ENCODE measurements at places on chromosomes 12 and 14. TPM values are rescaled to one million over a fixed set of nuclear protein-coding genes. Genes with fewer than 3 reads are reported as not detected.

ACRBP gene
- 0.83 TPM for total RNA-seq

PLEKHG7 gene
- not detected for total RNA-seq

HOXC11 gene
- not detected for total RNA-seq

CLMN gene
- 0.80 TPM for total RNA-seq

DEGS2 gene
- 1.1 TPM for total RNA-seq

KCNMB4 gene
- 0.80 TPM for total RNA-seq

RD3L gene
- total RNA-seq, result not detected

TAS2R9 gene
- total RNA-seq, result not detected

RNASE3 gene
- total RNA-seq, result not detected

CCDC184 gene
- 0.75 TPM for total RNA-seq

SLC6A12 gene
- not detected for total RNA-seq

KRT86 gene
- 0.93 TPM for total RNA-seq

PLEKHD1 gene
- total RNA-seq, result not detected

INHBC gene
- not detected for total RNA-seq

- DNase-seq, result no peak
These were observed 36.1 kb upstream of the PIWIL1 start for GRCh38 chr12:130301559-130301958.

DNA sequence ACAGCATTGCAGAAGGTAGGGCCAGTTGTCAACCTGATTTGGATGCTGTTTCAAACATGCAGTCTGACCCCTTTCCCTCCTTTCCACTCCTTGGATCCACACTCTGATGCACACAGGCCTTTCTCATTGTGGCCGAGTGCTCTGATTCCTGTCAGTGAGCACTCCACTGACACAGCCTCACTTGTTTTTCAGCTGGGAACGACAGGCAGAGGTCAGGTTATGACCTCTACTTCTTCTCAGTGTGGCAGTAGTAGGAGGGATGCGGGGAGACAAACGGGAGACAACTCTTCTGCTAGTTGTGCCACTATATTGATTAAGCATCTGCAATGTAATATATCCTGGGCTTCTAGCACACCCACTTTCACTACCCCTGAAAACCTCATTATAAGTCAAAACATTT is 61.8 kb downstream of the DERA start:
- DNase-seq, result no peak

DNA sequence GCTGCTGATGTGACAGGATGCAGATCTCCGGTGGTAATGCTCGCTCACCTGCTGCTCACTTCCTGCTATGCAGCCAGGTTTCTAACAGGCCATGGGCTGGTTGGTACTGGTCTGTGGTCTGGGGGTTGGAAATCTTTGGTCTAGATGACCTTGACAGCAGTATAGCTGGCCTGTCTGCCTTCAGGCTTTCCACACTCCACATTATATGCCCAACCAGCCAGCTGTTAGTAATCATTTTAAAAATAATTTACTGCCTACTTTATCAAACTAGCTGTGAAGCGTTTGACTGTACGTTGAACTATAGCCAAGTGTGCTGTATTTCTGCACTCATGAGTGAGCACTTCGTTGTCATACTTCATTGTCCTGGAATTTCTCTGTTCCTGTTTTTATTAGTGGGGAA is 424.0 kb upstream of the GARIN6 start:
- no peak for DNase-seq

DNA sequence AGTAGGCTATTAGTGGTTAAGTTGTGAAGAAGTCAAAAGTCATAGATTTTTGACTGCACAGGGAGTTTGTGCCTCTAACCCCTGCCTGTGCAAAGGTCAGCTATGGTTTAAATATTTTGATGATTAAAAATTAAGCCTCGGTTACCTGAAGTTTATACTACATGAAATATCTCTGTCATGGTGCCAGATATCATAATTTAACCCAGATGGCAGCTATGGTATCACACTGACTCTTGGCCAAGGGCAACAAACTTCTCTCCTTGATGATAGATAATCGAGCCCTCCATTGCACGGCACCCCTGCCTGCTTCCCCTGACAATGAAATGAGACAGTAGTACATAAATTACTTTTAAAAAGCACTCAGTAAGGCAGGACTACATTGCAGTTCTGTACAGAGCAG is 80.8 kb downstream of the SLC35F4 start:
- no peak for DNase-seq

DNA sequence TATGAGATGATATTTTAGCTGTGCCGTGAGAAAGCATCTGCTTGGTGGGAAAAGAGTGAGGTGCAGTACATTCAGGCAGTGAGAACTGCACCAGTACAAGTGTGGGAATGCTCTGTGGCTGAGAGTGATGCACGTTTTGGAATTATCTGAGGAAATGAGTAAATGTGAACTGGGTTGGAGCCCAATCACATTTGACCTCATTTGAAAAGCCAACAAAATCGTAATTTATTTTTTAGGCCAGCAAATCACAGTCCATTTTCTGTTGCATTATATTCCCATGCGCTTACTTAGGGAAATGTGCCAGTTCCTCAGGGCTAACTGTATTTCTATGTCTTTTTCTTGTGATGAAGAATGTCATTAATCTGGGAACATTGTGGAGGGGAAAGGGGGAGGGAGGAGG is 77.3 kb downstream of the SNAPC1 start:
- DNase-seq, result no peak

- DNase-seq, result peak; percentile 11
These were observed 840 bp downstream of the SIX4 start for GRCh38 chr14:60723116-60723906.

- DNase-seq, result no peak
These were observed 17.7 kb downstream of the GDF11 start for GRCh38 chr12:55760663-55761062.

GRCh38 chr12:7344833-7345606 is 41.1 kb downstream of the ACSM4 start:
- DNase-seq, result no peak

GRCh38 chr12:97560786-97561618 is 98.4 kb downstream of the RMST start:
- no peak for DNase-seq

GRCh38 chr12:29208936-29209701 is 60.0 kb downstream of the FAR2 start:
- no peak for DNase-seq

GRCh38 chr12:100460702-100461101 is 13.0 kb upstream of the NR1H4 start:
- no peak for DNase-seq

- peak; percentile 10 for DNase-seq
These were observed 23.1 kb downstream of the ADCY6 start for GRCh38 chr12:48765753-48766162.

DNA sequence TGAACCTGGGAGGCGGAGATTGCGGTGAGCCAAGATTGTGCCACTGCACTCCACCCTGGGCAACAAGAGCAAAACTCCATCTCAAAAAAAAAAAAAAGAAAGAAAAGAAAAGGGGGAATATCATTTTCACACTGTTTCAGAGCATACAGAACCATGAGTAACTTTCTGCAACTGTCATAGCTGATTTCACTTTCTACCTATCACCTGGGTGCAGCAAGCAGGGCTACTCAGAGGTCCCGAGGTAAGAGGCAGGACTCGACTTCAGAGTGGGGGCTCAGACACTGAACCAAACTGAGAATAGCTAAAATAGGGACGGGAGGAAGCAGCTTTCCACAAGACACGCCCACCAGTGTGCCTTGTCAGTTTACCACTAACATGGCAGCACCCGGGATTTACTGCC is 29.8 kb downstream of the OR10P1 start:
- DNase-seq, result no peak

DNA sequence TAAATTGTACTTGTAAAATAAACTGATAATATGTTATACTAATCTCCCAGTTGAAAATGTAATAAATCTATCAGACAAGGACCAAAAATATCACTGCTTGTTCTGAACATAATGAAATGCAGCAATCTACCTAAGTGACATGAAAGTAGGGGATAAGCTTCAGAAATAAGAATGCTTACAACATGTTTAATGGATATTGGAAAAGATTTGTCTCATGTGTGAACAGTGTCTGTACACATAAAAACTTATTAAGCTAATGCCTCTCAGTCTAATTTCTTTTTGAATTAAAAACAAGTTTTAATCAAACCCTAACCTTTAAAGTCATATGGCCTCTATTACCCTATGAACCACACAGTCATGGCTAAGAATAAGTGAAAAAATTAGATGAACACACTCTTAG is 465.3 kb downstream of the MDGA2 start:
- DNase-seq, result no peak

DNA sequence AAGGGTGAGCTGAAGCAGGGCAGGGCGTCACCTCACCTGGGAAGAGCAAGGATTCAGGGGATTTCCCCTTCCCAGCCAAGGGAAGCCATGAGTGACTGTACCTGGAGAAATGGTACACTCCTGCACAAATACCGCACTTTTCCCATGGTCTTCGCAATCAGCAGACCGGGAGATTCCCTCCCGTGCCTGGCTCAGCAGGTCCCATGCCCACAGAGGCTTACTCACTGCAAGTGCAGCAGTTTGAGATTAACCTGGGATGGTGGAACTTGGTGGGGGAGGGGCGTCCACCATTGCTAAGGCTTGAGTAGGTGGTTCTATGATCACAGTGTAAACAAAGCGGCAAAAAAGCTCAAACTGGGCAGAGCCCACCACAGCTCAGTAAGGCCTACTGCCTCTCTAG is 11.0 kb upstream of the DHRS4 start:
- no peak for DNase-seq

DNA sequence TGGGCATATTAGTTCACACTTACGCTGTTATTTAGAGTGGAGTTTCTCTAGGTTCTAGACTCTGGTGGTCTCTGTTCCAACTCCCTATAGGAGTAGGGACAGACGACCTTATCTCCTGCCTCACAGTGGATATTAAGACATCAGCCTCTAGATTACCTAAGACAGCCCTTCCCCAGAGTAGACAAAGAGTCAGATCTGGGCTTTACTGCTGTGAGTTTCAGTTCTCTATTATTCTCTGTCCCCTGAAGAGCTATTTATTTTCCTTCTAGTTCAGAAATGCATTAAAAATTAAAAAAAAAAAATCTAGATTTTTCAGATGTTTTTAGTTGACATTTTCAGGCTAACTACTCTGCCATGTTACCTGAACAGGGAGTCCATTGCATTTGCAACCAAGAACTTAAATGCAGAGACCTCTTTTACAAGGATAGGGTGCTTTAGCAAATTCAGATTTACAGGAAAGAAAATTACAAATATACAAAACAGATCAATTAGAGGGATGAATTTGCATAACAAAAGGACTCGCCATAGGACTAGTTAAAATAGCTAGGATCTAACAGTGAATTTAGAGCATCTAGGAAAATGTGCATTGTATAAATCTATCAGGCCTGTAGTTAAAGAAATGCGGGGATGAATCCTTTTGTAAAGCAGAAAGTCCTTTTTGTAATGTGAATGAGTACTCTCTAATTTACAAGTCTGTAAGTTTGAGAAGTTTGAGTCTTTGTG is 381.4 kb downstream of the APAF1 start:
- no peak for DNase-seq

- DNase-seq, result no peak
These were observed 53.4 kb upstream of the ANO4 start for GRCh38 chr12:100741084-100741711.

GRCh38 chr12:32496946-32497345 is 97.6 kb downstream of the FGD4 start:
- DNase-seq, result no peak

- no peak for DNase-seq
These were observed 36.1 kb downstream of the ATP2B1 start for GRCh38 chr12:89672589-89672979.

GRCh38 chr14:99183311-99183710 is 88.7 kb downstream of the BCL11B start:
- DNase-seq, result no peak

DNA sequence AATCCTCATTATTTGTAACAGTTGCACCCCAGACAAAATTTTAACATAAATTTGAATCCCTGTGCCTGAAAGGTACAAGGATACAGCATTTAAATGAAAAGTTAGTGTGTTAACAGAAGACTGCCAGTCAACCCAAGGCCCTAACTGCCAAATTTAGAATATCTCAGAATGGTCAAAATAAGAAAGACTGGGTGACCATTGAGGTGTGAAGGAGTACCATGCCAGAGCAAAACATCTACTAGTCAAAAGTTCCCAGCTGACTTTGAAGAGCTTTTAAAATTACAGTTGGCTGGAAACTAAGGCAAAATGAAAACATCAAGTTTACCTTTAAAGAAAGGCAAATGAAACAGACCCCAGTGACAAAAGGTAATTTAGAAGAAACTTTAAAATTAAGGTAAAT is 18.4 kb downstream of the SAV1 start:
- no peak for DNase-seq

GRCh38 chr12:68943848-68944247 is 10.9 kb upstream of the CPM start:
- no peak for DNase-seq

DNA sequence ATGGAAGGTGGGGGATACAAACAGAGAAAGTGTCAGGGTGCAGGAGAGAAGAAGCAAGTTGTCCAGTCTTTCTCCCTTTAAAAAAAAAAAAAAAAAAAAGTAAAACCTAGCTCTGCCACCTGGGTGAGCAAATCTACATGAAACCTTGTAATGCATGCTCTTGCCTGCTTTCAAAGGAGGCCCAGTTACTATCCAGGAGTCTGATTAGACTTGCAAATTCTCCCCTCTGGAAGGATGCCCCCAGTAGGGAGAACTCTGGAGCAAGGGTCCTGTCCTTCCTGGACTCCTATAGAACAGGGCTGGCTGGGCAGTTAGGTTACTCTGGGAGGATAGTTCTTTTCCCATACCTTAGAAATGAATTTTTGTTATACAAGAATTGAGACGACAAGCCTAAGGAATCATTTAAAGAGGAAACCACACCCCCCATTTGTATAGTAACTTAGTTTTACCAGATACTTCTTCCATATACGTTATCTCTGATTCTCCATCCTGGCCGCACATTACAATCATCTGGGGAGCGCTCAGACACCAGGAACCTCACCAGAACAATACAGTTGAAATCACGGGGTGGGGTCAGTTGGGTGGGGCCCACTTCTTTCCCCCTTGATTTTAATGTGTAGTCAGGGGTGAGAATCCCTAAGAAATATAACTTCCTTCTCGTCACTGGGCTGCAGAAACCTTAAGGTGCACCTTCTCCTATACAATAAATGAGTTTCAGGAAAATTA is 30.5 kb downstream of the RAB35 start:
- no peak for DNase-seq

GRCh38 chr14:22797017-22797917 is 18.0 kb downstream of the SLC7A7 start:
- no peak for DNase-seq

DNA sequence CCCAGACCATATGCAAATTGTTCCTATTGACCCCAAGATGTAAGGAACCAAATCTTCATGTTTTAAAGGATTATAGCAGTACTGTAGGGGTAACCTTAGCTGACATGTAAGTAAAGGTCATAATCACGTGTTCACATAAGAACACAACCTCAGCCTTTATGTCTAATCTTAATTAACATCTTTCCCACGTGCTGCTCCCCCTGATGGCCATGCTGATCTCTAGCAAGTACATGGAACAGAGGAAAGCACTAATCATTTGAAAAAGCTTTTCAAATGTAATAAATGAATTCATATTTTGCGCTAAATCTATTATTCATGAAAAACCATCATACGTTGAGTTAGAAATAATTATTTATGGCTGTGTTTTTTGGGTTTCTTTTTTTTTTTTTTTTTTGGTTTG is 30.5 kb upstream of the ITPR2 start:
- DNase-seq, result no peak

- DNase-seq, result no peak
These were observed 311.1 kb downstream of the MED13L start for GRCh38 chr12:115966376-115966775.

- DNase-seq, result no peak
These were observed 168.6 kb downstream of the TMTC3 start for GRCh38 chr12:88310666-88311065.
